ENCODE measurements at places on chromosomes 3 and 15.
A peak's percentile ranks its signal among the peaks of the same experiment; 100 is the strongest.

GRCh38 chr3:129304146-129304961, 25.7 kb downstream of the HMCES start:
- DNase-seq, result no peak

DNA sequence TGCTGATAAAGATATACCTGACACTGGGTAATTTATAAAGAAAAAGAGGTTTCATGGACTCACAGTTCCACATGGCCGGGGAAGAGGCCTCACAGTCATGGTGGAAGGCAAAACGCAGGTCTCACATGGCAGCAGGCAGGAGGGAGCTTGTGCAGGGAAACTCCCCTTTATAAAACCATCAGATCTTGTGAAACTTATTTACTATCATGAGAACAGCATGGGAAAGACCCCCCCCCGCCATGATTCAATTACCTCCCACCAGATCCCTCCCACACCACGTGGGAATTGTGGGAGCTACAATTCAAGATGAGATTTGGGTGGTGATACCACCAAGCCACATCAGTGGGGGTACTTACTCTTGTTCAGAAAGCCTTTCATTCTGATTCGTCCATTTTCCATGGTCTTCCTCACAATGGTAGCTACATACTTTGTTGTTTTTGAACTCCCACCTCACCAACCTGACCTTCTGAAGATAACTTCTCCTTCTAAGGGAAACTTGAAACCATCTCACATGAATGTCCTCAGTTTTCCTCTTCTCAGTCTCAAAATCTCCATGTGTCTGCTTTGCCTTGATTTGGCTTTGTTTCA, 275.6 kb upstream of the PROK2 start:
- DNase-seq, result no peak

GRCh38 chr3:73805435-73805834, 180.7 kb upstream of the PDZRN3 start:
- DNase-seq, result no peak

- no peak for DNase-seq
Observed at GRCh38 chr15:75966073-75966472, 46.2 kb downstream of the NRG4 start.

DNA sequence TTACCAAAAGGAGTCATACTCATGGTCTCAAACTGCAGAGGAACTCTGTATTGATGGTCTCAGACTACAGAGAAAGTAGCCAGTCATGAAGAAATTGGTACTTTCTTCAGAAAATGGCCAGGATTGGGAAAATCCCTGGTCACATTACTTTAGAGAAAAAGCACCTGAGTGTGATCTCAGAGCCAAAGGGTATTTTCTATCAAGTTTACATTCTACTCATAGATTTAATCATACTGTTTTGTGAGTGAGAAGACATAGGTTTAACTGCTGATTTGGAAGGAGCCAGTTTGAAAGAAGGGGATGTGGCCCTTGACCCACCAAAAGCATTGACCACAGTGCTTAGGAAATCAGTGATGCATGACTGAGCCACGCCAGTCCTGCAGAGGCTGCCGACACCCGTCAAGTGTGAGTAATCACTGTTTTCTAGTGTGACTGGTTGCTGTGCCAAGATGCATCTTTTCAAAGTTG, 203.6 kb downstream of the AKAP13 start:
- peak; percentile 37 for DNase-seq

Measured in WERI-Rb-1 (cell line).